ENCODE measurements at places on chromosomes 3 and 15.

DNA sequence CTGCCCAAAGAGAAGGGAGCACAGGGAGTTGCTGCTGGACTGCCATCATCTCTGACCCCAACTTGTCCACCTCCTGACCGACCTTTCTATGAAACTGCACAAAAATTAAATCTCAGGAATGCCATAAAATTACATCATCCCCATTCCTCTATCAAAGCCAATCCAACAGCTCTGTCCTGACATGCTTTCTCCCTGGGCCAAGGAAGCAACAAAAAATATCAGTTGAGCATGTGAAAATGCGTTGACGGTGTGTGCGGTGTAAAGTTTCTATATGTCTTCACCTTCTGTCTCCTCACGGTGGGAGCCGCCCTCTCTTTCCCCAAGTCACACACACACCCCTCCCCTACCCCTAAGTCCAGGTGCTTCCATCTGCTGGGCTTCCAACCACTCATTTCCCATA lies 3.6 kb upstream of the ZNF774 start:
- no peak for DNase-seq

DNA sequence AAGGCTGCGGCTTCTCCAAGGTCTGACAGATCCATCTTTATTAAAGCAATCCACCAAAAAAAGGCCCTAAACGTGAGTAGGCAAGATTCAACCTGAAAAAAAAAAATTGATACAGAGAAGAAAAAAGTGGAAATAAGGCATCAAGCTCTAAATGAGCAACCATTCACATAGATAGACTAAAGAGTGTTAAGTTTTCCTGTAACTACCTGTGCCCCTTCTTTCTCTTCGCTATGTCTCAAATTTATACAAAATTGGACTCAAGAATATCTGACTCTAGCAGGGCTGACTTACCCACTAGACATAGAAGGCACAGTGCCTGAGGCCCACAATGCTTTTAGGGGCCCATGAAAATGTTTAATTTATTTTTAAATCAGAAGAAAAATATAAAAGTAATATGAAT lies at the start of gene MYH15:
MYH15 (minus strand) TSS at position 101 of the 400 bp plus-strand sequence; CDS start at position 35, 66 bp downstream.
- no peak for DNase-seq

- no peak for DNase-seq
Measured at GRCh38 chr3:30553641-30554316, 52.6 kb upstream of the TGFBR2 start.

DNA sequence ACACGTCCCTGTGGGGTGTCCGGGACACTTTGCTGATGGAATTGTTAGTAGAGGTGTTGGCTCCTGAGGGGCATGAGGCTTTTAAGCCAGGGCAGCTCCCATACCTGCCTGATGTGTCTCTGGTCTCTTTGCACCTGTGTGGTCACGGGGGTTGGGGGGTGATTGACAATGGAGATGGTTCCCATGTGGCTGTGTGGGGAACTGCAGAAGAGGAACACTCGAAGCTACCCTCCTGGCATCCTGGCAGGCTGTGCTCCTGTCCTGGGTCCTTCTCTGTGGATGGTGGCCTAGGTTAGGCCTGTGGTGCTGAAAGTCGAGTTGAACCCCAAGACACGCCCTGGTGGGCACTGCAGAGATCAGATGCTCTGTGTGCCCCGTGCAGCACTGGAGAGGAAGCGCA lies 73.4 kb downstream of the HMCES start:
- DNase-seq = no peak

DNA sequence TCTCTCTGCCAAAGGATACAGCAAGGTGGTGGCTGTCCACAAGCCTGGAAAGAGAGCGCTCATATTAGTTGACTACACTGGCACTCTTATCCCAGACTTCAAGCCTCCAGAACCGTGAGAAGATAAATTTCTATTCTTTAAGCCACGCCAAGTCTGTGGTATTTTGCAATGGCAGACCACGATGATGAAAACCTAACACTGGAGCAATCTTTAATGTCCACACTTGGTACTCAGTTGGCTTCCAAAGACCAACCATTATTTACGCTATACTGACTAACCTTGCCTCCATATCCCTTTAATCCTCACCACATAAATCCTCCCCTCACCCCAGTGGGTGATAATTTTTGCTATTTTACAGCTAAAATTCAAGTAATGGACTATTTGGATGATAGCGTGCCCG lies 16.9 kb upstream of the LACTB start:
- no peak for DNase-seq

GRCh38 chr3:108830991-108831614 lies 8.5 kb downstream of the TRAT1 start:
- no peak for DNase-seq

- no peak for DNase-seq
Measured at GRCh38 chr15:45091161-45091560, 22.8 kb downstream of the DUOX2 start.

GRCh38 chr3:6260551-6261191 lies 600.2 kb upstream of the GRM7 start:
- DNase-seq = no peak

- DNase-seq = no peak
Measured at GRCh38 chr15:90638963-90639362, 78.2 kb upstream of the BLM start.

GRCh38 chr15:79593119-79593869 lies 161.2 kb downstream of the MINAR1 start:
- DNase-seq = no peak

DNA sequence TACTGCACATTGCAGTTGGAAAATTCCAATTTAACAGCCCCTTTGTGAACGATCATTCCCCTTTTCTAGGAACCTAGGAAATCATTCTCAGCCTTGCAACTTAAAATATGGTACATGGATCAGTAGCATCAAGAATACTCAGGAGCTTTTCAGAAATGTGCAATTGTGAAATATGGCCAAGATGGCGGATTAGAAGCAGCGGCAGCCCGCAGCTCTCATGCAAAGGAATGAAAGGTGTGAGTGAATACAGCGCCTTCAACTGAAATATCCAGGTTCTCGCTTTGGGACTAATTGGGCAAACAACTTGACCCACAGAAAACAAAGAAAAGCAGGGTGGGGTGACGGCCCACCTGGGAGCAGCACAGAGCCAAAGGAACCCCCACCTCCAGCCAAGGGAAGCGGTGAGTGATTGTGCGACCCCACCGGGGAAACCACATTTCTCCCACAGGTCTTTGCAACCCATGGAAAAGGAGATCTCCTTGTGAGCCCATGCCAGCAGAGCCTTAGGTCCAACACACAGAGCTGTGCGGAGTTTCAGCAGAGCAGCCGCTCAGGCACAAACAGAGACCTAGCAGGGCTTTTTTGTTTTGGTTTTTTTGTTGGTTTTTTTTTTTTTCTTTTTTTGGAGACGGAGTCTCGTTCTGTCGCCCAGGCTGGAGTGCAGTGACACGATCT lies 7.6 kb upstream of the AVEN start:
- no peak for DNase-seq

DNA sequence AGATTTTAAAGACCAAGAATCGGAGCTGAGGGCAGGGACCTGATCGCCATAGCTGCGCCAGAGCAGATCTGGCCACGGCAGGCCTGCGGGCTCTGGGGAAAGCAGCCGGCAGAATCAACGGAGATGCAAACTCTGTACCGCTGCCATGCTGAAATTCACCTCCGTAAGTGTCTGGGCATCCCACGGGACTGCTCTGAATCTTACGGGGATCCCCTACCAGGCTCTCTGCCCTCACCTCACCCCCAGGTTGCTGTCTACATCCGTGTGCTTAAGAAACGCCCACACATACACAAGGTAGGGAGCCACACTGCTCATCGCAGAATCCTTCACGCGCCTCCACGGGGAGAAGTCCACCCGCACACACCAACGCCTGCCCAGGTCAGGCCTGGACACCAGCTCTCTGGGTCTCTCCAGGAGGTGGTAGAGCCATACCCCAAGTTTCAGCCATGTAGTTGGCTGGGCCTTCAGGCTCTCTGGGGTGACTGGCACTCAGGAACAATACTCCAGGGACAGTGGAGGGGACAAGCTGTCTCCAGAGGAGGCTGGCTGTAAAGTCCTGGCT lies 33.5 kb downstream of the FAM174B start:
- DNase-seq = no peak

GRCh38 chr3:56467801-56468183 lies 475 bp downstream of the ERC2 start:
- DNase-seq = no peak

- DNase-seq = no peak
Measured at GRCh38 chr3:64410226-64410625, 185.0 kb upstream of the PRICKLE2 start.

DNA sequence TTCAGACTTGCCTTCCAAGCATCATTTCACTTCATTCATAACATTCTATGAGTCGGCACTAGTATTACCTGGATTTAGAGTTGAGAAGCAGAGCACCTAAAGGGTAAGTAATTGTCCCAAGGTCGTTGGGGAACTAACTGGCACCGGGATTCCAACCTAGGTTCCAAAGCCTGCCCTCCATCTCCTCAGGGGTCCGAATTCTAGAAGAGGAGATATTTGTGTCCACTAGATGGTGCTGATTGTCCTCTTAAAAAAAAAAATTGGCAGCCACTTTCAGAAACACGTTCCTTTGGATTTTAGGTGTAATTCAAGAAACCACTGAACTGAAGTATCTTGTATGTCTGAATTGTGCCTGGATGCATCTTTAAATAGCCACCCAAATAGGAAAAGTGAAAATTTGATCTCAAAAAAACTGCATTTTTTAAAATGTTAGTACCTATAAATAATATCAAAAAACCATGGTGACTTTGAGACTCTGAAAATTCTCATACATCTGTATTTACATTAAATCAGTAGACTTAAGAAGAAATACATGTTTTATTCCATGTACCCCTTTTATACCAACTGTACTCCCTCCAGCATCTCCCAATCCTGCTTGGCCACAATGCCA lies 3.9 kb upstream of the FSIP1 start:
- no peak for DNase-seq

DNA sequence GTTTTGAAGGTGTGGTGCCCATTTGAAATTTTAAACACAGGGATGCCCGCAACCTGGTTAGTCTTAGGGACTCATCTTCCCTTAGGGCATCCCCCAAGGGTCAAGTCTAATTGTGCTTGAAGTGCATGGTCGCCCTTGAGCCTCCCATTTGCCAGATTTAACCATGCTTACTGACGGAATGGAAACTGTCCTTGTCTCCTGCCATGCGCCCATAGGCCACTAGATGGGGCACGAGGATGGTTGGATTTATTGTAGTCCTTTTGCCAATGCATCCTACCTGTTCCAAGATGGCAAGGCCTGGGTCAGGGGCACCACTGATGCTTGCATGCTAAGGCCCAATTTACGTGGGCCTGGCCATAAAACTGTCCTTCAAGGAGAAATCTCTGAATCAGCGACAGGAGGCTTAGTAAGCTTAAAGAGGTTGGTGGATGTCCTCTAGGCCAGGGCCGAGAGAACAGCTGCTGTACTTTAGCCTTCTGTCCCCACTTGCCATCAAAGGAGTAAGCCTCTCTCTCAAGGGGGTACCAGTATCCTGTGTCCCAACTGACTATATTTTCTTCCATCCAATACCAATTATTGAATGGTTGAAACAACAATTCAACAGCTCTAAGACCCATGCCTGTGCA lies 355.4 kb downstream of the OTOL1 start:
- no peak for DNase-seq

DNA sequence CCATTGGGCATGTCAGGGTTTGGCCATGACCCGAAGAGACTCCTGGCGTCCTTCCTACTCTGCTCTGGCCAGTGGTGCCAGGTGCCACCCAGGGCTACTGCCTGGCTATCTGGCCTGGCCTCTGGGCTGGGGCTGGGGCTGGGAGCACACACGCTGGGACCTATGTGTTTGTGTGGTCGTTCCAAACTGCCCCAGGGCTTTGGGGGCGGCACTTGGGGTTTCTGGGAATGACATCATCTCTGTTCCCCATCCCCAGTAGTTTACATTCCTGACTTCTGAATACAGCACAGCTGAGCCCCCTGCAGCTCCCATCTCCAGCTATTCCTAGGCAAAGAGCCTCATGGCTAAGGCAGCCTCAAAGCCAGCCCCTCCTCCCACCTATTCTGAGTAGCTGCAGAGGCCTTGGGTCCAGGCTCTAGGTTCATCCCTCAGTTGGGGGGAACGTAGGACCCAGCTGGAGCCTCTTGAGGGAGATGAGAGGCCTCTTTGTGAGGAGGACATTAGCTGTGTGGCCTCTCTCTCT lies 24.3 kb downstream of the PLEKHO2 start:
- DNase-seq = no peak

DNA sequence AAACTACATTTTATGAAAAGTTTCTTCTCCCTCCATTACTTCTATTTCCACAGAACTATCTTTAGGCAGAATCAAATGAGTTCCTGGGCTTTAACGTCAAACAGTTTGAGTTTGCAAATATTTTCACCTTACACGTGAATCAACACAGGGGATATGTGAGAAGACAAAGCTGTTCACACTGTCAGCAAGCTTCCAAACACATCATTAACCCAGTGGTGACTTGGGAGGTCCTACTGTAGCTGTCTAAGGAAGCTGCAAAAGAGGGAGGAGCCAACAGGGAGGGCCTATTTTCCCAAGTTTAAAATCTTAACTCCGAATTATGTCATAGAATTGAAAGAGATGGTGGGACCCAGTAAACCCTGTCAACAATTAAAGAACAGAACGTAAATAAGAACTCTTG lies 337.8 kb upstream of the DNAJC19 start:
- no peak for DNase-seq

DNA sequence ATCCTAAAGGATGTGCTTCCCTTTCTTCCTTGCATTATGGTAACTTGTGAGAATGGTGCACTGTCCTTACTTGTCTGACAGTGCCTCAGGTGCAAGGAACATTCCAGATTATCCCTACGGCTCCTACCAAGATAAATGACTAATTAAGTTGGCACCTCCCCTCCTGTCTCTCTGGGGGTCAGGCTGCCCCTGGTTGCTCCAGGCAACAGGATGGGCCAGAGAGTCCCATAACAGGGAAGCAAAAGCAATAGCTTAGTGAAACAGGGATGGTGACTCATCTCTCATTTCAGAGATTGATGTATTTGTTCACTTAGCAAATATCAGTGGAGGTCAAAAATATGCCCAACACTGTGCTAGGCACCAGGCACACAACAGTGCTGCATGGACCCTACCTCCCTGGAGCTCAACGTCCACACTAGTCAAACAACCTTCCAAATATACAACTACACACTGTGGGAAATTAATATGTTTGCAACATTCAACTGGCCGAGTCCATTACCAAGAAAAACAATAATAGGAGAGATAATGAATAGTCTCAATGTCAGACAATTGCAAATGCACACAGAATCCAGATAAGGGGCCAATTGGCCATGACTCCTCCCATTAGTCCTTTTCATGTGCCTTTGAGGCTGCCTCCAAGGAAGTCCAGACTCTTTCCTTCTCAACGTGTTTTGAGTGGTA lies 249.0 kb downstream of the TLE3 start:
- DNase-seq = no peak

DNA sequence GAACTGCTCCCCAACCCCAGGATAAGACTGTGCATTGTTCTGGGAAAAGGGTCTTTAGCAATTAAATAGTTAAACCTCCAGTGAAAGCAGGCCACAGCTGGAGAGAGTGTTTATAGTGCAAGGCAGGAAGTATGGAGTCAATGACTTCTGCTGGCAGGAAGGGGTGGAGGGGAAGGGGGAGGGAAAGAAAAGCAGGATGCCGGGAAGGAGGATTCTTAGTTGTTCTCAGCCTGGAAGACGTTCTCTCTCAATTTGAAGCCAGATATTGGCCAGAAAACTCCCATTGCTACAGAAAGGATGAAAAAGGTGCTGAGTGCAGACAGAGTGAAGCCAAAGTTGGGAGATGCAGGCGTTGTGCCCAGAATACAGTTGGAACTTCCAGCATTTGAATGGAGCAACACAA lies 35.7 kb upstream of the ACTL6A start:
- DNase-seq = no peak

Measured in prostate gland (tissue), 2 donors.